Upper lobe of left lung (tissue), 6 donors: ENCODE measurements at places on chromosomes 16 and 17. TPM values are rescaled to one million over a fixed set of nuclear protein-coding genes. Genes with fewer than 3 reads are reported as not detected.

DNA sequence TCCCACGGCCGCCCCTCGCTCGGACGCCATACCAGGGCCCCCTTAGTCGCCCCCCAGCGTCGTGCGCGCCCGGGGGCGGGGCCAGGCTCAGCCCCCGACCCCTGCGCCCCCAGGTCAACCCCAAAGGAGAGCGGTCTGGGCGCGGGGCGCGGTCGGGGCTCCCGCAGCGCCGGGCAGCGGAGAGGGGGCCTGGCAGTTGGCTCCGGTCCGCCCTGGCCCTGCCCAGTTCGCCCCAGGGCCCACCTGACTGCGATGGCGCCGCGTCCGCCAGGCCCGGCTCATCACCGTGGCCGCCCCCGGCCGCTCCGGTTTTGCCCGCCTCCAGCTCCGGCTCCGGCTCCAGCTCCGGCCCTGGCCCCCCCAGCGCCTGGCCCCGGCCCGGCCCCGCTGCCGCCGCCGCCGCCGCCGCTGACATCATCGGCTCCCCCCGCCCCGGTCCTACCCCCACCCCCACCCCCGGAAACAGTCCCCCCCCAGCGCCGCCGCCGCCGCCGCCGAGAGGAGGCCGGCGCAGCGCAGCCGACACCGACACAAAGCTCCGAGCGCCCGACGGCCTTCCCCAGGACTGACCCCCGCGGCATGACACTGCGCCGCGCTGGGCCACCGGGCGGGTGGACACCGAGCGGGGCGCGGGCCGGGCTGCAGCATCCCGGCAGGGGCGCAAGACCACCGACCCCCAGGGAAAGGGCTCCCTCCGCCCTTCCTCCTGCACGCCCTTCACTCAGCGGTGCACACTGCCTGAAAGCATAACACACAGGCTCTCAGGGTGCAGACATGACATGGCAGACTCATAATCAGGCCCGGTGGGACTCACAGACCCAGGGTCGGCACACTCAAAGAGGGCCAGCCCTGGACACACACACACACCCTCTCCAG lies at the start of gene ZBTB4:
Gene ZBTB4 (minus strand): TSS at position 419 of the 876 bp plus-strand sequence. CDS start 12,830 bp downstream, outside the sequence.
- peak; percentile 94 for DNase-seq

GRCh38 chr17:28623696-28624095 lies 9.7 kb upstream of the RSKR start:
- DNase-seq = no peak

GRCh38 chr16:82703871-82704768 lies 77.4 kb downstream of the CDH13 start:
- no peak for DNase-seq

DNA sequence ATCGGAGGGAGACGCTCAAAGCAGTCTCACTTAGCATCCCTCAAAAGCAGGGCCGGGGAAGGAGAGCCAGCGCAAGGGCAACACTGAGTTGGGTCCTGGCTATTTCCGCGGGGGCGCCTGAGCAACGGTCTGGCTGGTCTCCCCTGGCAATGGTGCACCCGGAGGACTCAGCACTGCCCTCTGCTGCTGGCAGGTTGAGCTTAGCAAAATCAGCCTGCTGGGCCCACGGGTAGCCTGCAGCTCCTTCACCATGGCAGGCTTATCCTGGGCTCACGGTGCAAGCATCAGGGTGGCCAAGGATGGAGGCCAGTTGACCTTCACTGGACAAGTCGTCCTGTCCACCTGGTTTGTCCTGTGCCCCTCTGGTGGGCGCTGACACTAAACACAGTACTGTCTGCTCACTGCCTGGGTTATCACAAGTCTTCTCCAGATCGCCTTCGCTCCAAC lies 14.4 kb upstream of the ALDH3A1 start:
- DNase-seq = peak; percentile 73

- DNase-seq = peak; percentile 93
Measured at GRCh38 chr17:42312285-42313130, 24.2 kb downstream of the STAT5A start.

- DNase-seq = no peak
Measured at GRCh38 chr17:17811381-17812210, 25.2 kb downstream of the SREBF1 start.

DNA sequence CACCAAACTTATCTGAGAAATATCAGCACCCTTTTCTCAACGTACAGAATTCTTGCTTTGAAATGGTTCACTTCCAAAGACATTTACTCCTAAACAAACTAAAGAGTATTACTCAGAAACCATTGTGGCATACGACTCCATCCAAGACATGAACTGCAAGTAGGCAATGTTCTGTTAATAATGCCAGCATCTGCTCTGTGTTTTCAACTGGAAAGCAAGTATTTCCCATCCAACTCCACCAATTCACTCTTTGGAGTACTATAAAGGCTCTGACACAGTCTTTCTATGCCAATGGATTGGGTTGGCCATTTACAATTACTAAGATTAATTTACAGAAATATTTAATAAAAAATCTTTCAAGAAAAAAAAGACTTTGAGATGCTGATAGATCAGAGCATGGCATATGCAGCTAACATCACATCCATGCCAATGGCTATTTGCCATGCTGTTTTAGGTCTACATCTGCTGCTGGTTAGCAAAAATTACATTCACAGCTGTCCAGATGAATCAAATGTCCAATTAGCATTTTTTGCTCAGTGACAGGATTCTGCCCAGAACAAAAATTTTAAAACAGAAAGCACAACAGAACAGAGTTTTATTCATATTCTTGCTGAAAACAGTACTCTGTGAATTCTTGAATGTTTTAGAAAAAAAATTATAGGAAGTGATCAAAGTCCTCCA lies 65.9 kb upstream of the HLF start:
- no peak for DNase-seq

DNA sequence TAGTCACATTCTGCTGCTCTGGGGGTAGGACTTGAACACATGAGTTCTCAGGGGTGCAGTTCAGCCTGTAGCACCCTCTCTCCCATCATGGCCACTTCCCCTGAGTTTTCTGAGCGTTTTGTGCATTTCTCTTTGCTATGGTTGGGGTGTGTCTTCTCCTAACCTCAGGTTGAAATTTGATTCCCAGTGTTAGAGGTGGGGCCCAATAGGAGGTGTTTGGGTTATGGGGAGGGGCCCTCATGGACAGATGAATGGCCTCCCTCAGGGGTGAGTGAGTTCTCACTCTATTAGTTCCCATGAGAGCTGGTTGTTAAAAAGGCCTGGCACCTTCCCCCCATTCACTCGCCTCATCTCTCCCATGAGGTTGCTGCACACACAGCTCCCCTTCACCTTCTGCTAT lies 101.1 kb downstream of the FOXL1 start:
- no peak for DNase-seq

GRCh38 chr17:6677158-6677831 lies 25.7 kb downstream of the C17orf100 start:
- peak; percentile 51 for DNase-seq

DNA sequence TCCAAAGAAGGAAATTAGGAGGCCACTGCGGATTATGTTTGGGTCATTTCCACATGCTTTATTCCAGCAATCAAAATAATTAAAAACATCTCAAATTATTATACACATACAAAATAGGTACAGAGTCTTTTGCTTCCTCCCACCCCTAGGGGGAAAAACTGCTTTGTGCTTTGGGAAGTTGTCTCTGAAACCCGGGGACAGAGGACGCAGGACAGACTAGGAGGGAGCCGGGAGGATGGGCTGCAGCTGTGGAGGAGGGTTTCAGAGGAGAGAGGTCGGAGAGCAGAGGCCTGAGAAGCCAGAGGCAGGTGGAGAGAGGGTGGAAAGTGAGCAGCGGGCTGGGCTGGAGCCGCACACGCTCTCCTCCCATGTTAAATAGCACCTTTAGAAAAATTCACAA lies 17.4 kb downstream of the COL1A1 start:
- no peak for DNase-seq

GRCh38 chr16:74651841-74652240 lies 14.8 kb downstream of the RFWD3 start:
- no peak for DNase-seq

GRCh38 chr17:78748048-78748729 lies 33.9 kb downstream of the CYTH1 start:
- no peak for DNase-seq

GRCh38 chr16:55711959-55712876 lies 56.4 kb downstream of the SLC6A2 start:
- no peak for DNase-seq

GRCh38 chr16:67917852-67918236 lies 13.8 kb downstream of the CTRL start:
- no peak for DNase-seq

GRCh38 chr16:5031601-5032000 lies 2.1 kb downstream of the NAGPA start:
- DNase-seq = no peak

DNA sequence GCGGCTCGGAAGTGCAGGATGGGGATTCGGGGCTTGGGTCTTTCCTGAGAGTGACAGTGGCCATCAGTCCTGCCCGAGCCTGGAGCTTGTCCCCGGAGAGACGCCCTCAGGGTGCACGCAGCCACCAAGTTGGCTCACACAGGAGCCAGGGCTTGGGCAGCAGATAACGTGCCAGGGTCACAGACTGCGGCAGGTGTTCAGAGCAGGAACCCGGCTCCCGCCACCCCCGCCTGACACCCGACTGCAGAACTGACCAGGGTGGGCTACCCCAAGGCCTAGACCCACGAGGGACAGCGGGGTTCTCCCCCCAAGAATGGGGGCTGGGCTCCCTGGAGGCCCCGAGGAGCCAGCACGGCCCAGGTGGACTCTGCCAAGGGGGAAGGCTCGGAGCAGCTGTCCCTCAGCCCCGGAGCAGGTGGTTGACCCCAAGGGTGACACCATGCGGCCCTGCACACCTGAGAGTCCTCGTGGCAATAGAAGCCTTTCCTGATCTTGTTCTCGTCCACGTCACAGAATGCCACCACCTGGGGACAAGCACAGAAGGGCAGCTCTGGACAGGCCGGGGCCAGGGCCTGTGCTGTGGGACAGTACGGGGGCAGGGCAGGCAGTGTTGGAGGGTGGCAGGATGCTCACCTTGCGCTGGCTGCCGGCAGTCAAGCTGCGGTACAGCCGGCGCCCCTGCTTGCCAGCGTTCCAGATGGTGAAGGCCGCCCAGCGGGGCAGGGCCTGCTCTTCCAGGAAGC lies 117.1 kb upstream of the ZNF750 start:
- DNase-seq = peak; percentile 19

- DNase-seq = no peak
Measured at GRCh38 chr16:14125000-14125681, 54.0 kb downstream of the MRTFB start.

- DNase-seq = peak; percentile 42
Measured at GRCh38 chr17:732902-733720, 715 bp downstream of the TLCD3A start.

GRCh38 chr17:80708480-80708879 lies 163.8 kb downstream of the RPTOR start:
- DNase-seq = no peak

- DNase-seq = peak; percentile 46
Measured at GRCh38 chr17:77948690-77949114, 9.8 kb upstream of the TNRC6C start.

The NUPR1 gene
- total RNA-seq = 106 TPM

The LGALS9C gene
- total RNA-seq = not detected

The NAA60 gene
- total RNA-seq = 77.5 TPM

The LPO gene
- total RNA-seq = not detected

The TEKT5 gene
- total RNA-seq = 2.1 TPM

The SLC35G6 gene
- total RNA-seq = not detected

The PYY gene
- total RNA-seq = not detected

The IFI35 gene
- total RNA-seq = 31.5 TPM
